Stimulated activated CD8-positive, alpha-beta memory T cell treated with anti-CD3 and anti-CD28 coated beads, Interleukin-7, amount 100 ng/mL, for 1 hour (primary cell): ENCODE measurements at places on chromosomes 12 and 14.

- DNase-seq, result no peak
Measured at GRCh38 chr14:71753976-71754375, 178.3 kb upstream of the RGS6 start.

DNA sequence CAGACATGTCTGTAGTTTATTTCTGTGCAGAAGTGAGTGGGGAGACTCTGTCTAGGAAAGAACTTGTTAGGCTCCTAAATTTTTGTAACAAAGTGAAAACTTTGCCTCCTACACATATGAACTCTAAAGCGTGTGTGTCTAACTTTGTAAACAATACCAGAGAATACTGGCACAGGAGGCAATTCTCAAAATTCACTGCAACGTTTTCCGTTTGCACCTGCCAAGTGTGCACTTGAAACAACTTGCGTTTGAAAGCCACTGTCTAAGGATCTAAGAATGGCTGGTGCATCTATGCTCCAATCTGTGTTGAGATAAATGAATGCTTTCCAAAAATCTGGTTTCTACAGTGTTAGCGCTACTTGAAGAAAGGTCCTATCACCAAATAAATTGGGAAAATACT lies 15.3 kb downstream of the GRIP1 start:
- DNase-seq, result no peak

GRCh38 chr14:101087614-101088394 lies 184.3 kb upstream of the RTL1 start:
- no peak for DNase-seq

- DNase-seq, result no peak
Measured at GRCh38 chr12:25830456-25830855, 128.0 kb upstream of the RASSF8 start.

DNA sequence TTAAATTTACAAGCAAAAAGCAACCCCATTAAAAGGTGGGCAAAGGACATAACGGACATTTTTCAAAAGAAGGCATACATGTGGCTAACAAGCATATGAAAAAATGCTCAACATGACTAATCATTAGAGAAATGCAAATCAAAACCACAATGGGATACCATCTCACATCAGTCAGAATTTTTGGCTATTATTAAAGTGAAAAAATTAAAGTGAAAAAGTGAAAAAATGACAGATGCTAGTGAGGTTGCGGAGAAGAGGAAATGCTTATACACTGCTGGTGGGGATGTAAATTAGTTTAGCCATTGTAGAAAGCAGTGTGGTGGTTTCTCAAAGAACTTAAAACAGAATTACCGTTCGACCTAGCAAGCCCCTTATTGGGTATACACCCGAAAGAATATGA lies 7.9 kb downstream of the OTOGL start:
- no peak for DNase-seq

DNA sequence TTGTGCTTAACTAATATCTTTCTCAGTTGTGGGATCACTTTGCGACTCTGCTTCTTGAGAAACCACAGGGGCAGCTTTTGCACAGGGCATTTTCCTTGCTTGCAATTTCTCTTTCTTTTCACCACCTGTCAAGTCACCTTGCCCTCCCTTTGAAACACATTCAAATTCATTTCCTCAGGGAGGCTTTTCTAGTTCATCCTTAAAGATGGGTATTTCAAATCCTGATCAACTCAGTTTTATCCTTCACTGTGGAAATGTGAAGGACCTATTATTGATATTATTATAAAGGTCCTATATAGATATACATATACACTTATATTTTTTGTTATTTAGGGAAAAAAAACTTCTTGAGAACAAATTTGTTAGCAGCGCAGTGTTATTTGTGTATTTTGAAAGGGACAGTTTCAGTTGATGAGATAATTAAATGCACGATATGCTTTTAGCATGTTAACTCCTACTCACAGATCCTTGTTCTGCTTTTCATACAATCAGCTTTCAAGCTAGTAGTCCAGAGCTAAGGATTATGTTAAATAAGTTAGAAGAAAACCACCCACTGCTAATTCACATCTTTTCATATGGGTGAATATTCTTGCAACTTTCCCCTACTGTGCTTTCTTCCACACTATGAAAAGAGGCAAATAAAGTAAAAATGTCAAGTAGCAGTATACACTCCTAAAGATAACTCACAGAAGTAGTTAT lies 501.4 kb upstream of the RGS6 start:
- DNase-seq, result no peak

DNA sequence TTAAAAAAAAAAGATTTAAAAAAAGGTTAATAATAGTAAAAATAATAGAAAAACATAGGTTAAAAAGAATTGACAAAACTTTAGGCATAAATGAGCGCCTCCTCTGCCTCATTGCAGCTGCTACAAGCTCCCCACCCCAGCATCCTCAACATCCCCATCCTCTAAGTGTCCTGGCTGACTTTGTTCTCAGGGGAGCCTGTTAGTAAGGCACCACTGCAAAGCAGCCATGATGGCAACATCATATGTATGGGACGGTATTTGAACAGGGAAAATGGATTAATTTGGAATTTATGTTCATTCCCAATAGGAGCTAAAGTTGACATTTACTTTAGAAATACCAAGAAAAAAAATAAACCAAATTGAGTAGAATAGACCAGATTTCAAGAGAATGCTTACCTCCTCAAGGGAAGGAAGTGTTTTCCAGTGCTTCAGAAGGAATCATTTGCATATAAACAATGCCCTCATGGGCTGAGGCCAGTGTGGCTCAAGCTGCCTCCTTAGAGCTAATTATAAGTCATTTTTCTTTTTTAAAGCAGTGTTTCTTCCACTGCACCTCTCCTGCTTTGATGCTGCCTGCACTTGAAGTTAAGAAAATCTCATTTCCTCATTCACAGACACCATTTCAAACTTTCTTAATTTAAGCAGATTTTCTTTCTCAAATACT lies 59.6 kb downstream of the DACT1 start:
- no peak for DNase-seq

- DNase-seq, result no peak
Measured at GRCh38 chr12:127237151-127237550, 1029.8 kb upstream of the TMEM132C start.

DNA sequence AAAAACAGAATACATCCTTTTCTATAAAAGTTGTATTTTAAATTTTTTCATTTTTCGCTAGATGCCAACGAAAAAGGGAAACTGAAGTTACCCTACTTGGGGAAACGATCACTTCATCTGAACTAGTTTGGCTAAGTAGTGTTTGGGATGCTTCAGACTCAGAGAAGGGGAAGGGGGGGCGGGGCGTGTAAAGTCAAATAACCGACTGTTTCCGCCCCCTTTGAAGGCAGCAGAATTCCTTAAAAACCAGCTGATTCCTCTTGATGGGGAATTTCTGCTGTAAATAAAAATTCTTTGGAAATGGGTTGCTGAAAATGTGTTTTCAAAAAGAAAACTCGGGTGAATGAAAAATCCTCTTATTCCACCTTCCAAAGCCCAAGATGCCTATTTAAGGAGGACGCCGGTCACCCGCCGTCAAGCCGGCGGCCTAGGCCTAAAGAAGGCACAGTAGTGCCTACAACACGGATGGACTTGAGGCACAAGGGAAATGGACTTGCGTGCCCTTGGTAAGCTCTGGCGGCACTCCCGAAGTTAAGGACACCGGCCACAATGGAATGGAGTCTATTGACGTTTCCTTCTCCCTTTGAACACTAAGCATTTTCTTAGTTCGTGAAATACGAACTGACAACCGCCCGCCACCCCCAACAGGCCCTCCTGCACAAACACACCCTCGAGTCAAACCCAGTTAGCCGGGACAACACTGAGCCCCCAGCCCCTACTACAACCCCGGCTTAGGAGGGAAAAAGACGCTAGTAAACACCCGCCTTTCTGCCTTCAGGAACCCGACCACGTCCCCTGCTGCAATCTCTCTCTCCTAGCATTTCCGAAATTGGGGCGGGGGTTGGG lies 1.9 kb downstream of the ATXN2 start:
- DNase-seq, result no peak

GRCh38 chr14:100755649-100756048 lies 29.0 kb downstream of the DLK1 start:
- DNase-seq, result no peak

- DNase-seq, result no peak
Measured at GRCh38 chr12:110002676-110003515, 3.7 kb downstream of the ANKRD13A start.

- DNase-seq, result no peak
Measured at GRCh38 chr12:30934811-30935210, 8.3 kb downstream of the TSPAN11 start.

GRCh38 chr14:54718046-54718445 lies 151.1 kb downstream of the SAMD4A start:
- DNase-seq, result no peak

GRCh38 chr12:14613718-14614117 lies 46.0 kb upstream of the PLBD1 start:
- no peak for DNase-seq

- DNase-seq, result no peak
Measured at GRCh38 chr14:79580414-79580813, 630.9 kb downstream of the DIO2 start.

DNA sequence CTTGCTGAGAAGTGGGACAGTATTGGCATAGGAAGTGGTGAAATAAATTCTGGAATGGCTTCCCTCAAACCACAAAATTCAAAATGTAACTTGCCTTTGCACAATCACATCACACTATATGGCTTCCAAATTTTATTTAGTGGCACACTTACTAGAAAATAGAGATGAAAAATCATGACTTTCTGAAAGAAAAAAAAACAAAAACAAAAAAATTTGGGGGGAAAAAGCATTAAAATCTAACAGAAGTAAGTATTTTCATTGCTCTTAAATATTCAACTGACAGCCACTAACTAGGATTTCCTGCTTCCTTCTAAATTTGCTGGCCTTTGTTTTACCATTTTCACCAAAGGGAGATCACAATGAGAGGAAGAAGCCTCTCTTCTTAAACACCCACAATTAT lies 23.0 kb downstream of the ATF7 start:
- no peak for DNase-seq

DNA sequence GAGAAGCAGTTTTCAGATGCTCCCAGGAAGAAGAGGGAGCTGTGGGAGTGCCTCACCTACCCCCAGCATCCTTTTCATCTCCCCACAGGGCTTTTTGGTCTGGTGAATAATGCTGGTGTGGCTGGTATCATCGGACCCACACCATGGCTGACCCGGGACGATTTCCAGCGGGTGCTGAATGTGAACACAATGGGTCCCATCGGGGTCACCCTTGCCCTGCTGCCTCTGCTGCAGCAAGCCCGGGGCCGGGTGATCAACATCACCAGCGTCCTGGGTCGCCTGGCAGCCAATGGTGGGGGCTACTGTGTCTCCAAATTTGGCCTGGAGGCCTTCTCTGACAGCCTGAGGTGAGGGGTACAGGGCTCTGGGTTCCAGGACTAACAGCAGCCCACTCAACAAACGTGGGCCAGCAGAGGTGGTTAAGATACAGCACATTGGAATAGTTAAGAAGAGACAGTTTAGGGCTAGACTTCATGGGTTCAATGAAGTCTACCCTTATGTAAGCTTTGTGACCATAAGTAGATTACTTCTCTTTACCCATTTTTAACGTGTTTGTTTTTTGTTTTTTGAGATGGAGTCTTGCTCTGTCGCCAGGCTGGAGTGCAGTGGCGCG lies 1.5 kb downstream of the RDH5 start:
- DNase-seq, result no peak

DNA sequence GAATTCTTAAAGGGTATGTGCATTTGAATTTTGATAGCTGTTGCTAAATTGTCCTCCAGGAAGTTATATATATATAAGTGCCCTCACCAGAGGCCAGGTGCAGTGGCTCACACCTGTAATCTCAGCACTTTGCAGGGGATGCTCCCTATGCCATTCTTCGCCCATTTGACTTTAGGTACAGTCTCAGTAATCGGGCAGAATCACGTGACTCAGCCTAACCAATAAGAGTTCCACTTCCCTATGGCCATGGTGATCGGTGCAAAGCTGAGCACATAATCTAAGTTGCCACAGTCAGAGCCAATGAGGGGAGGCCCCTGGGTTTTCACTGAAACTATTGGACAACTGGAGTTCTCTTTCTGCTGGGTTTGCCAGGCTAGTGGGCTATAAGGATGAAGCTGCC lies 274.6 kb upstream of the TBX3 start:
- no peak for DNase-seq

GRCh38 chr14:91207008-91207407 lies 37.5 kb downstream of the GPR68 start:
- no peak for DNase-seq

DNA sequence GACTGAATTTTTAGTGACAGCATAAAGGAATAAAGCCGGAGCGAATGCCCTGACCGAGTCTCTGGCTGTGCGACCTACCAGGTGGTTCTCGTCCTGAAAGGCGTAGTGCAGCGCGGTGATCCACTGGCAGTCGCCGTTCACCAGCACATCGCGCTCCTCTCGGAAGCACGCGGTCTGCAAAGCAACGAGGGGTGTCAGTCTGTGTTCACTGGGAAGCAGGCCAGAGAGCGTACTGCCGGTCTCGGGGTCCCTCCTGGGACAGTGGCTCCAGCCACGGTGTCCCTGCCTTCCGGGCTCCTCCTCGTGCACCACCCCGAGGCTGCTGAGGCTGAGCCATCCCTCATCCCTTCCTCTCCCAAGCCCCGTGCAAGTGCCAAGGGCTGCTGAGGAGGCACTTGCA lies 53.5 kb downstream of the CDC42BPB start:
- no peak for DNase-seq

DNA sequence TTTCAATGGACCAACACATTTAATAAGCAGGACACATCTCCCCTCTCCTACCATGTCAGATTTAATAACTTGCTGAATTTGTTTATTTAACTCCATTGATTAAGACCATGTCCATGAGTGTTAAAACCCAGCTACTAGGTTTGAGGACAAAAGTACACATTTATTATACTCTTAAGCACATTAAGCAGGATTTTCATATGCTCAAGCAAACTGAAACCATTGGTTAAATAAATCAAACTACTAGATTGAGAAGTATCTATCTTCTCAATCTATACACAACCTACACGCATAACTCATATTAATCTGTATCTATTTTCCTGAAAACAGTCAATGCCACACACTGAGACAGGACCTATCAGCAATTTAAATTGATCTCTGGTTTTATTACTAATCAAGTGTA lies 85.2 kb downstream of the KITLG start:
- no peak for DNase-seq

DNA sequence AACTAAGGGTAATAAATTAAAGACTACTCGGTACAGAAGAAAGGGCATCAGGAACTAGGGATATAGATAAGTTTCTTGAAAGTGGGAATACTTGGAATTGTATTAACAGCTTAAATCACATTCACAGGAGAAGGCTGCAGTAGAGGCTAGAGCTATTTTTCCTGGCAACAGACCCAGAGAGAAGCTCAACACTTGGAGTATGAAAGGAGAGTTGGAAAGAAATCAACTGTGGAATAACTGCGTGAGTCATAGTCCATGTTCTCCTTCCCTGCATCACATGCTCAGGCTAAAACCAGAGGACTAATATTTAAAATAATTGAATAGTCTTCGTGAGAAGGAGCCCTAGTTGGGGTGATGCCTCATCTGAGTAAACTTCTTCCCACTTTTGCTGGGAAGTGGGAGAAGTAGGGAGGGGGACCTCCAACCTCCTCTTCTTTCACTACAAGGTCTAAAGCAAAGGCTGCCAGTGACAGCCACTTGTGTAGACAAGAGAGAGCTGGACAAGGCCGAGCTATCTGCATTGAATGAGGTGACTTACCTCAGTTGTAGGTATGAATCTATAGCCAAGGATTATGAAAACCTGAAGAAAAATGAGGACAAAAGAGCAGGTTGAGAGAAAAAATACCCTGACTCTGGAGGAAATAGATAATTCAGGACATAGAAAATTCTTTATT lies 32.7 kb downstream of the DYRK2 start:
- no peak for DNase-seq

- peak; percentile 82 for DNase-seq
Measured at GRCh38 chr12:49336645-49337584, at the start of gene C1QL4. Gene C1QL4, minus strand, starts transcription at chr12:49337188. Its CDS starts 711 bp downstream, at chr12:49336477.
